ENCODE measurements at places on chromosomes 7 and 10. TPM values are rescaled to one million over a fixed set of nuclear protein-coding genes. Genes with fewer than 3 reads are reported as not detected.

- no peak for DNase-seq
Measured at GRCh38 chr7:116433246-116433645, 66.3 kb upstream of the CAV2 start.

GPRIN2 gene
- polyA plus RNA-seq, result not detected

GRCh38 chr7:70763961-70764691 lies 367.8 kb upstream of the GALNT17 start:
- peak; percentile 33 for DNase-seq

ADRA2A gene
- not detected for polyA plus RNA-seq

DNA sequence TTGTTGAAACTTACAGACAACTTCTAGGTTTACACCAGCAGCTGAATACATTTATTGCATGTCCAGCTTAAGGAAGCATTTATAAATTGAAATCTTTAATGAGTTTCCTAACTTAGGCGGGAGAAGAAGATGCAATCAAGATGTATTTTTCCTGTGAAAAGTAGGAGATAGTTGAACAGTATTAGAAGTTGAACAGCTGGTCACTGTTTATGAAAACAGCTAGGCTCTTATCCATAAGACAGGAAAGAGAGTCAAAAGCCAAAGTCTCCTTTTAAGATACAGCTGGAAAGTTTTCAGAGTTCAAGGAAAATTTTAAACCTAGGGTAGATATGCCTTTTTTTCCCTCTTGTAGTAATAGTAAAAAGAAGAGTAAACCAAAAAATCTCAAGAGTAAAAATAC lies 236.1 kb upstream of the FERD3L start:
- no peak for DNase-seq

LRRTM3 gene
- polyA plus RNA-seq, result not detected

- DNase-seq, result no peak
Measured at GRCh38 chr10:93070378-93071176, 3.1 kb upstream of the CYP26A1 start.

GRCh38 chr7:30322271-30323005 lies 38.0 kb downstream of the ZNRF2 start:
- peak; percentile 41 for DNase-seq

AGR2 gene
- not detected for polyA plus RNA-seq

DNA sequence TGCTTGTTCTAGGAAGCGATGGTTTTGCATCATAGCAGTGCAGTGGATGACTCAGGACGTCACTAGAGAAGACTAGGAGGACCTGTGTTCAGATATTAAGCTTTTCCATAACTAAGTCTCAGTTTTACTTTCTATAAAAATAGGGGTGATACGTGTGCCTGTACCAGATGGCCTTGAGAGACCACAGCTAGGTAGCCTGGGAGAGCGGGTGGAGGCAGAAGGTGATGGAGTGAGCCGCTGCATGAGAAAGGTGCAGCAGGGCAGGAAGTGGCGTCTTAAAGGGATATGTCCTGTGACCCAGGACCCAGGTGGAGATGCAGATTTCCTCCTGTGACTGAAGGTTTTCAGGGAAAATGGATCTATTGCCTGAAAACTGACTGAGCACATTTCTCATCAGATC lies 304.9 kb downstream of the CDC14C start:
- no peak for DNase-seq

TRIM73 gene
- polyA plus RNA-seq, result 0.15 TPM

DNA sequence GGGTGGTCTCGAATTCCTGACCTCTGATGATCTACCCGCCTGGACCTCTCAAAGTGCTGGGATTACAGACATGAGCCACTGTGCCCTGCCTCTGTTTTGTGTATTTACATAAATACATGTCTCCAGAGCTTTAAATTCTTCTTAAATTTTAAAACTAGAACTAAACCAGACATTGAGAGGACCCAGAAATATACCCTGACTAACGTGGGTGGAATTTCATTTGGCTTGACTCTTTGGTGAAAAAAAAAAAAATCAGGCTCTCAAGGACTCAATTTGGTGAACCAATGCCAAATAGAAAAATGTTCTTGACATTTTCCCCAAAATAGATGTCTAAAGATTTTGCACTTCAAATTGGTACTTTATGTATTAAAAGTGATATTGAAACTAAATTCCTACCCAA lies 16.6 kb upstream of the FAS start:
- no peak for DNase-seq

DNA sequence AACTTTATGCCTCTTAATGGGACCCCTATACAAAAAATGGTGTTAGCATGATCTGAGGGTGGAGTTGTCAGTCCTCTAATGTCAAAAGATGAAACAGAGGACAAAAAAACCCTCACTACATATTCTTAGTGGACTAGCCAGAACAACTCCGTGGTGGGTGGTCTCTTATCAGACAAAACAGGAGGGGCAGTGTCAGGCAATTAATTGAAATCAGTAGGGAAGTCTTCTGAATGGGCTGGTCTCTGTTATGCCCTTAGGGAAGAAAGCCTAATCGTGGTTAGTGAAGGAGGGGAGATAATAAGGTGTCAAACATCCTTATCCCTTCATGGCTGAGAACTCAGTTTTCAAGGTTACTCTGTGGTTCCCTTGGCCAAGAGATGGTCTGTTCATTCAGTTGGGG lies 909.4 kb downstream of the GRID1 start:
- no peak for DNase-seq

- DNase-seq, result no peak
Measured at GRCh38 chr7:5218564-5219360, 28.7 kb downstream of the WIPI2 start.

GPR146 gene
- 10.0 TPM for polyA plus RNA-seq

- no peak for DNase-seq
Measured at GRCh38 chr10:102470579-102471546, 19.5 kb upstream of the C10orf95 start.

DNA sequence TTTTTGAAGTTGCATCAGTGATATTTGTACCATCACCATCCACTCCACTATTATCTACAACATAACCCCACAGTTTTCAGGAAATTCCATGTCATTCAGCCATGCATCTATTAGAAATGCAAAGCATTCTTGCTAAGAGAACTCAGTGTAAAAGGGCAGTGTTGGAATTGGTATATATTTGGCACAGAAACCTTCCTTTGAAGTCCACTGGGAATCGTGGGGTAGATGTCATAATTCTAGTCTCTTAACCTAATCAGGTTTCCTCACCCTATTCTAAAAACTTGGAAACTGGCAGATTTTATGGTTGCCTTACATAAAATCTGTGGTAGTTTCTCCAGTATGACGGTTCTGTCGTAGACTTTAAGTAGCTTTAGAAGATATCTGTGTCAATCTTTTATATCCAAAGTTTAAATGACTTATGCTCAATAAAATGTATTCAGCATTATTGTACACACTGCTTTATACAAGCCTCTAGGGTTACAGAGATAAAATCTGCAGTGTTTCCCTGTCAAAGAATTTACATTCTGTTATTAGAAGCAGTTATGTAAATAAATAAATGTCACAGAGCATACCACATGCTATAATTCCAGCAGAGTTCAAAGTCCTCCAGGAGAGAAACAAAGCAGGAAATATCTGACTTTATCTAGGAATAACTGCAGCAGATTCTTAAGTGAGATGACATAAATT lies 704.4 kb upstream of the CELF2 start:
- DNase-seq, result no peak

DNA sequence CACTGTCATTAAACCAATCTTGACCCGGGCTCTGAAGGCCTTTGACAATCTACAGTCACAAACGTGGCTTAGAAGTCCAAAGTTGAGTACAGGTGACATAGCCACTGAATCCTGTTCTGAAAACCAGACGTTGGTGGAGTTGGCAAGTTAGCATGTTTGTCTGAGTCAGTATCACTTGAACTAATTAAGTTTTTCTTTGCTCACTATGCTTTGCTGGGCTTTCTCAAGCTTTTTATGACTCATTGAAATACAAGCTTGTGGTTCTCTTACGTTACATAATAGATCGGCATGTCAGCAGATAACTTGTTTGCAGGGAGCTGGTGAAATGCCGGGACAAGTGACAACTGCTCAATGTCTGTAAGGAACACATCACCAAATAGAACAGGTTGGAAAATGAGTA lies 53.8 kb downstream of the ARL5B start:
- no peak for DNase-seq

STRIP2 gene
- polyA plus RNA-seq, result not detected

DNA sequence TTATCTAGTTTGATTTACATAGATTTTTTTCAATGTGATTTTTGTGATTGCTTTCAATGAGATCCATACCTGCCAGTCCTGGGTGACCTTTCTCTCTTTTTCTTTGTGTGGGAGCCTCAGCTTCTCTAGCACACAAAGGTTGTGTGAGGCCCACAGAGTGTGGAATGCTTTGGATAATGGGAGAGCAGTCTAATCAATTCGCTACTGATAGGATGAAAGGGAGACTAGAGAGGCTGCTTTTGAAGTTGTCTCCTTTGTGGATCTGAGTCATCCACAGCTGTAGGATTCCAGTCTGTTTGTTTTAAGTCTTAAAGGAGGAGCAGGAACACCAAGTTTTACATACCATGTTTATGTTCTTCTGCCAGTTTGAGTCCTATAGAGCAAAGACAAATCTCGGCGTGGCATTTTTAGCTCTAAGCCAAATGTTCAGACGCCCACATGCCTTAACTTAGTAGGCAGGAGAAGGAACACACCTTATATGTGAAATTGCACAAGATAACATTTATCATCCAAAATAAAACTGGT lies 330.0 kb downstream of the ARL4A start:
- DNase-seq, result no peak

RADIL gene
- polyA plus RNA-seq, result not detected

- DNase-seq, result no peak
Measured at GRCh38 chr7:149794661-149795060, 21.3 kb upstream of the ZNF467 start.

FFAR4 gene
- polyA plus RNA-seq, result not detected

DNA sequence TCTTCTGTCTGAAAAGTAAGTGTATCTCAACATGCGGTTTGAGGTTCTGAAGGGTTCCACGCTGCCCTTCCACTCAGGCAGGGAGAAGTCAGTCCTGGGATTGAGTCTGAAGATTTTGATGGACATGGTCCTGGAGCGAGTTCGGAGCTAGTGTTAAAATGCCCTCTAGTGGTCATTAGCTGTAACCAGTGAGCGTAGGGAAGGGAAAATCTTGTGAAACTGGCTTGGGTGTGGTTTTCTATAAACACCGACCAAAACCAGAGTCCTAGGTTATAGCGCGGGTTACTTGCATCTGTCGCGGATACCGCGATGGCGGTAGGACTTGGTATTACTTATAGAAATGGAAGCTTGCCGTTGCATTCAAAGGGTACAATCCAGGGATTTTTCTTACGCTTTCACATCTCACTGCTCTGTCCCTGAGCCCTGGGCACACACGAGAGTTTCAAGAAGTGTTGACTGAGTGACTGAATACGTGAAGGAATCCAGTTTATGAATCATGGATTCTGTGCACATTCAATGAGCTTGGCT lies 348.2 kb upstream of the C7orf33 start:
- DNase-seq, result no peak

MSMB gene
- polyA plus RNA-seq, result not detected

GRCh38 chr10:80927419-80928078 lies 389.8 kb downstream of the SH2D4B start:
- no peak for DNase-seq

DNA sequence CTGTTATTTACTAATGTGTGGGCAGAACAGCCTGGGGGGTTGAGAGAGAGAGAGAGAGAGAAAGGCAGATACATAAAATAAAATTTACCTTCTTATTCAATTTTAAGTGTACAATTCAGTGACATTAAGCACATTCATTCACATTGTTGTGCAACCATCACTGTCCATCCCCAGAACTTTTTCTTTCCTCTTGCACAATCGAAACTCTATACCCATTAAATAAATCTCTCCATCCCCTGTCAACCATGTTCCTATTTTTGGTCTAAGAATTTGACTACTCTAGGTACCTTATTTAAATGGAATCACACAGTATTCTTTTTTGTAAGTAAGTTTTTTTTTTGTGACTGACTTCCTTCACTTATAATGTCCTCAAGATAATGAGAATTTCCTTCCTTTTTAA lies 181.6 kb downstream of the SND1 start:
- DNase-seq, result no peak

NPFFR1 gene
- not detected for polyA plus RNA-seq
